EL (cell line): ENCODE measurements at places on chromosomes 1 and 21.

- DNase-seq, result peak; percentile 76
These were observed 547.4 kb downstream of the LTN1 start for GRCh38 chr21:28445141-28445830.

GRCh38 chr1:168555508-168556046 lies 11.8 kb upstream of the XCL2 start:
- DNase-seq, result no peak

DNA sequence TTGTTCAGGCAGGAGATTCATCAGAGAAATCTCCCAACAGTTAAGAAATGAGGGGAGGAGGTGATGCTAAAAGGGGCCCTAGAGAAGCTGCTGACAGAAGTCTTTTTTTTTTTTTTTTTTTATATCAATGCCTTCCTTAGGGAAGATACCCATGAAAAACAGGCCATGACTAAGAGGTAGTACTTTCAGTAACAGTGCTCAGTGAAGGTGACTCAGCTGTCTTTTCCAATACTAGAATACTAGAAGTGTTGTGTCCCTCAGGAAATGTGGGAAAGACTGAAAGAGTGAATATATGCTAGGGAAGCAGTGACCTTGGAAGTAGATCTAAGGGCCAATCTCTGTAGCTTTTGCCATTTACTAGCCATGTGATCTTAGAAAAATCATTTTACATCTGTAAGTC lies 52.4 kb upstream of the SLFNL1 start:
- peak; percentile 71 for DNase-seq

- DNase-seq, result no peak
These were observed 55.6 kb upstream of the MYOCOS start for GRCh38 chr1:171566467-171566866.

DNA sequence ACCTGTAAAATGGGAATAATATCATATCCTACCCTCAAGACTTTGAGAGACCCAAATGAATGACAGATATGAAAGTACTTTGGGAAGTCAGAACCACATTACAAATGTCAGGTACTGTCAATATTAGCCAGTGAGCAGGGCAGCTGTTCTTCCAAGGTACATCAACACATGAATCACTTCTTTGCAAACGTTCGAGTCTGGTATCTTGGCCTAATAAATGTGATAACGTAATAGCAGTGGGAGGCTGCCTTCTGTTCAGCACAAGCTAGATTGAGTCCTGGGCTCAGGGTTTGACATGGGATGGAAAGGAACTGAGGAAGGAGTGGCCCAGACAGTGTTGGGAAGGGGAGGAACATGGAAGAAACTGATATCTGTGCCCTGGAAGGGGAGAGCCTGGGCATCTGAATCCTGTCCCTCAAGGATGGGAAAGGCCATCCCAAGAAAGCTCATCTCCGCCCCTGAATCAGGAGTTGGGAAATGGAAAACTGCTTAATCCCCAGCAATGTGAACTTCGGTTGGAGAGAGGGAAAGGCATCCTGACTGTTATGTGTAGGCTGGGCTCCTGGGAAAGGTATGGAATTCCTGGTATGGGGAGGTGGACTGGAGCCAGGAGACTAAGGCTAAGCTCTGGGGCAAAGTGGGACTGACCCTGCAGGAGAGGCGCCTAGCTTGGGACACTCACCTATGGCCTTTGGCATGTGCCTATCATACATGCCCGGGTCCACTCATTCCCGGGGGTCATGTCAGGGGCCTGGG lies 14.3 kb downstream of the KCNC4 start:
- DNase-seq, result no peak

- no peak for DNase-seq
These were observed 39.6 kb upstream of the PLEKHO1 start for GRCh38 chr1:150110116-150110515.
